Activated naive CD4-positive, alpha-beta T cell treated with anti-CD3 and anti-CD28 coated beads for 36 hours (primary cell): ENCODE measurements at places on chromosomes 7 and 10. TPM values are rescaled to one million over a fixed set of nuclear protein-coding genes. Genes with fewer than 3 reads are reported as not detected.

DNA sequence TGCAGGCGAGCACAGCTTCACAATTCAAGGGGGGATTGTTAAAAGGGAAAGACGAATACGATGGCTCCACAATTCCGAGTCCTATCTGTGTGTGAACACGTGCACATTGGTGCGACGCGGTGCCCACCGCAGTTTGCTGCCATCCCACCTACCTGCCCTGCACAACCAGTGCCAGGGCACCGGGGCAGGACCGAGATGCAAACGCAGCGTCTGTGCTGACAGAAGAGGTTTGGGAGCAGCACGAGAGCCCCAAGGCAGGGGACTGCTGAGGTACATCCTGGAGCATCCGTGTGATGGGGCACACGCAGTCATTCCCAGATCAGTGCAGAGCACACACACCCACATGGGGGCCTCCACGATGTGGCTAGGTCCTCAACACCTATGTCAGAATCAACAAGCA is 221.3 kb downstream of the DNAJB6 start:
- no peak overlapping the region for H3K4me3 ChIP-seq
- DNase-seq = no peak
- no peaks in the 10 kb centered on the region for H3K4me1 ChIP-seq

DNA sequence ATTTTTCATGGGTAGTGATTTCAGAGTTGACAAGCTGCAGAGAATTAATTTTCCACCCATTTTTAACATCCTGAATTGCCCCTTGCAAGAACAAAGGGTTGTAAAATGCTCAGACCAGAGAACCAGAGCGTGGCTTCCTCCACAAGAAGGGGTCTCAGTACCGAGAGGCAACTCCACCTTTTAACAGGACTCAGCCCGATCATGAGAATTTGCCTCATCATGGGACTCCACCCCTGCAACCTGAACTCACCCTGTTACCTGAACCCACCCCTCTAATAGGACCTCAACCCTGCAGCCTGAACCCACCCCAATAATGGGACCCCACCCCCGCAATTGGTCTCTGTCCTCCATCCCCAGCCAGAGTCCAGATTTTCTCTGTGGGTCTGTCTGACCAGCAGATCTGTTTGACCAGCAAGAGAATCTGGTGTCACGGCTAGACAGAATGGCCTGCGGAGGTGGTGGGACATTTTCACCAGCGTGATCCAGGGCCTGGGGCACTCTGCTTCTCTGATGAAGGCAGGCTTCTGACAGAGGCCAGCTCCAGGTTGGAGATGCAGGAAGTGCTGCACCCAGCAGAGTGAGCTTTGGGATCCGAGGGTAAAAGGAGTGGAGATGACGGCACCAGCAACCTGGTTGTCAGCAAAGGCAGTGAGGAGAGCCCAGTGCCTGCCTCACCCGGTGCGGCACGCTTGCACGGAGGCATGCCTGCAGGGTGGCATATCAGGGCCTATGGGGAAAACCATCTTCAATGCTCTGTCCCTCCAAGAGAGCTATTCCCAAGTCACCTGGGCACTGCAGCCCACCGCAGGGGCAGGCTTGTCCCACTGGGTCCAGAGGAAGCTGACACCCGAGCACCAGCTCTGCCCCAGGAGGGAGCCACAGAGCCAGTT is 136.6 kb downstream of the TCERG1L start:
- no peak for DNase-seq
- H3K4me1 ChIP-seq = no peaks in the 10 kb centered on the region
- no peaks in the 10 kb centered on the region for H3K36me3 ChIP-seq
- no peak overlapping the region for H3K4me3 ChIP-seq
- H3K27ac ChIP-seq = no peak overlapping the region

- DNase-seq = no peak
- peaks cover 7% of the 10 kb centered on the region for H3K27me3 ChIP-seq
- no peaks in the 10 kb centered on the region for H3K4me1 ChIP-seq
These were observed 64.4 kb upstream of the NANOS1 start for GRCh38 chr10:118965096-118965495.

DNA sequence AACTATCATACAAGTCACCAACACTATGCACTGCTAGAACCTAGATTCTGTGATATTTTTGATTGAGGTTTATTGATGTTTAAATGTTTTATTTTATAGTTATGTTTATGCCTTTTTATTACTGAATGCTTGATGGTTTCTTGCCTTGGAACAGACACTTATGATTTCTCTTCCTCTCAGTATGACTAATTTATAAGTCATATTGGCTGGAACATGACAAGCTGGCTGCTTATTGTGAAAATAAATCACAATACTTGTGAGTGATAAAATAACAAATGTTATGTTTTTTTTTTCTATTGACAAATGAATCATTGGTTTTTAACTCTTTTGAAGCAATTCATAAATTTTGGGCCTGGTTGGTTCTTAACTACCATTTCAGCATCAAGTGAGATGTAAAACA is 142.0 kb upstream of the MALRD1 start:
- DNase-seq = no peak
- H3K36me3 ChIP-seq = no peaks in the 10 kb centered on the region
- H3K4me3 ChIP-seq = no peak overlapping the region

DNA sequence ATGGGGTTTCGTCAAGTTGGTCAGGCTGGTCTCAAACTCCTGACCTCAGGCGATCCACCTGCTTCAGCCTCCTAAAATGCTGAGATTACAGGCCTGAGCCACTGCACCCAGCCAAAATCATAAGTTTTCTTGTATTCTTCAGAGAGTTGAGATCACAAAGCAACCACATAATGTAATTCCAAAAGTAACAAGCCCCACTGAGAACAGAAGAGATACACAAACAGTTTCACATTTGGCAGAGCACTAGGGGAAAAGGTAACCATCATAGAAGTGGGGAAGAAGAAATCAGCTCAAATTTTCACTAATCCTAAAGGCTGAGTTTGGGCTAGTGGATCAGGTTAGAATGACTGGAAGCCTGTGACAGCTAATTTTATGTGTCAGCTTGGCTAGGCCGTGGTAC is 5.4 kb upstream of the CEP41 start:
- peak overlapping the region; percentile 10 for H3K27ac ChIP-seq
- peak; percentile 20 for DNase-seq
- no peaks in the 10 kb centered on the region for H3K27me3 ChIP-seq
- peaks cover 1% of the 10 kb centered on the region for H3K36me3 ChIP-seq
- H3K4me1 ChIP-seq = peaks cover 29% of the 10 kb centered on the region
- H3K4me3 ChIP-seq = no peak overlapping the region

DNA sequence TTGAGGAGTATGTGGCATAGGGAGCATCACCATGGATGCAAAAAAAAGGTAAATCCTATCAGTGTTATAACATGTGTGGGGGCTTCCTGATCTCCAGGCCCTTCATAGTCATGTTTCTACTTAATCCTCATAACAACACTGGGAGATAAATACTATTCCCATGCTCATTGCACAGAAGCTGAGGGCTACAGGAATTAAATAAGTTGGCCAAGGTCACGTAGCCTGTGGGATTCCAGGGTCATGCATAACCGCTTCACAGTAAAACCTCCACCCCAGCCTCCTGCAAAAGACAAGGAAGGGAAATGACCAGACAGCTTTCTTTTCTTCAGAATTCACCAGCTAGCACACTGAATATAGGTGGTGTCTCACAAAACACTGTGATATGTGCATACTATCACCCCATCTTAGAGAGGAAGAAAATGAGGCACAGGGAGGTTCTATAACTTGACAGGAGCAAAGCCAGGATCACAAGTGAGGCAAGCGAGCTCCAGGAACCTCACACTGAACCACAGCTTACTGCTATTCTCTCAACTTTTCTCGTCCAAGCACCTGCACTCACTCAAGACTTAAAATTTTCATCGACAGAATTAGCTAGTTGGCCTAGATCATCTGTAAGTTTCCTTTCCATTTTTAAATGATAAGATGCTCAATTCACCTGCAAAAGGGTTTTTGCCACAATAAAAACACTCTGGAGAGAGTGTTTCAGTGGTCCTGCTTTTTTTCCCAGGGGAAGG is 13.4 kb downstream of the JAZF1 start:
- peaks cover 4% of the 10 kb centered on the region for H3K27me3 ChIP-seq
- no peak for DNase-seq
- no peaks in the 10 kb centered on the region for H3K36me3 ChIP-seq

- peak; percentile 47 for DNase-seq
- peaks cover 26% of the 10 kb centered on the region for H3K27me3 ChIP-seq
- H3K36me3 ChIP-seq = no peaks in the 10 kb centered on the region
- H3K27ac ChIP-seq = no peak overlapping the region
- peaks cover 6% of the 10 kb centered on the region for H3K4me1 ChIP-seq
These were observed 40.8 kb upstream of the HECW1 start for GRCh38 chr7:43071604-43072003.

GRCh38 chr10:35460852-35461460 is 124.6 kb downstream of the CCNY start:
- peaks cover 70% of the 10 kb centered on the region for H3K4me1 ChIP-seq
- DNase-seq = no peak
- no peak overlapping the region for H3K27ac ChIP-seq

- H3K4me3 ChIP-seq = no peak overlapping the region
- H3K36me3 ChIP-seq = no peaks in the 10 kb centered on the region
These were observed 26.1 kb upstream of the MRC1 start for GRCh38 chr10:17782921-17783665.

DNA sequence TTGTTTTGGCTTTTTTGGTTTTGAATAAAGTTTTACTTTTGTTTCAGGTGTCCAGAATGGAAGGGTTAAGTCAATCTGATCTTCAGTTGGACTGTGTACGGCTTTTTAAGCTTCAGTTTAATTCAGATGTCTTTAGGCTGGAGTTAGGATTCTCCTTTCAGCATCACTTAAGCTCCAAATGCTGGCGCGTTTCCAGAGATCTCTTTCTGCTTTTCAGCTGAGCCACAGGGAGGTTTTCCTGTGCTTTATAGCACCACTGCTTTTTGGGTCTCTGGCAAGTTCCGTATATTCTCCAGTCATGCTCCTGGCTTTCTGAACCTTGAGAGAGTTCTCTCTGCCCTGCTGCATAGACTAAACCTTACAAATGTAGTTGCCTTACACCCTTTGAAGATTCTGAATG is 60.0 kb downstream of the VTI1A start:
- DNase-seq = no peak
- H3K4me3 ChIP-seq = no peak overlapping the region
- peaks cover 10% of the 10 kb centered on the region for H3K36me3 ChIP-seq

DNA sequence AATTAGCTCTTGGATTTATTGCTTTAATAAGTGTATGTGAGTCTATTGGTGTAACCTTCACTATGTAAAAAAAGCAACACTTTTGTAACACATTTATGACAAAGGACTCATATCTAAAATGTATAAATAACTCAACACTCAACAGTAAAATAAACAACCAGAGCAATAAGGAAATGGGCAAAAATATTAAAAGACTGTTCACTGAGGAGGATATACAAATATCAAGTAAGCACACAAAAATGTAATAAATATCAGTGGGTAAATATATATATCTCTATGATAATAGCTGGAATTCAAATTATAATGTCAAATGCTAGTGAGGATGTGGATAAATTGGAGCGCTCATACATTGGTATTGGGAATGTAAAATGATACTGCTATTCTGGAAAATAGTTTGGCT is 53.0 kb downstream of the HDAC9 start:
- DNase-seq = no peak
- H3K4me1 ChIP-seq = no peaks in the 10 kb centered on the region
- no peaks in the 10 kb centered on the region for H3K27me3 ChIP-seq
- H3K4me3 ChIP-seq = no peak overlapping the region

DNA sequence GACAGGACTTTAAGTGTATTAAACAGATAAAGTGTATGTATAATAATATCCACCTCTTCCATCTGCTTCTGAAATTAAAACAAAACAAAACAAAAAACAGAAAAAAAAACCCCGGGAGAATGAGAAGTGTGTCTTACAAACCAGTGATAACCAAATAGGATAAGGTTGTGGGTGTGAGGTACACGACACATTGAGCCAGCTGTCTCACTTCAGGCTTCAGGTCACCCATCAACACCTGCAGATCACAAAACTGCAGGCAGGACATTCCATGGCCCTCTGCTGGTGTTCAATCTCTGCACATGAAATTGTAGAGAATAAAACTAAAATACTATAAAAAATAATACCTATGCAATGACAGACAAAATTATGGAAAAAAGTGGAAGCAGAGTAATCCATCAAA is 339.9 kb downstream of the SFMBT2 start:
- H3K36me3 ChIP-seq = no peaks in the 10 kb centered on the region
- no peak overlapping the region for H3K4me3 ChIP-seq
- no peaks in the 10 kb centered on the region for H3K27me3 ChIP-seq
- no peak overlapping the region for H3K27ac ChIP-seq
- H3K4me1 ChIP-seq = no peaks in the 10 kb centered on the region

DNA sequence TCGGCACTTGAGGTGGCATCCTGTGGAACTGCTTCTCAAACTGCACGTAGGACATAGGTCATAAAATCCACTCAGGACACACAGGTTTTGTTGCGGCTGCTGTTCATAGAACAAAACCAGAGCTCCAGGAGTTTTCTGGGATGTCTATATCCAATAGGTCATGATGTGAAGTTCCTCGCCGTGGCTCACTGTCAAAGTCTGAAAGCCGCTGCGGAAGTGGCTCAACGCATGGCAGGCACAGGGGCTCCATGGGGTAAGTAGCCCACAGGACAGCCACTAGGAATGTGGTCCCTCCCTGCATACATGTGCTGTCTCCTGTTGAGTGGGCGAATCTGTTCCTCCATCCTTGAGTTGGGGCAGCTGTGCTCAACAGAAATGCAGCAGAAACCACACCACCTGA is 72.2 kb downstream of the PRKAG2 start:
- H3K4me1 ChIP-seq = no peaks in the 10 kb centered on the region
- no peak overlapping the region for H3K27ac ChIP-seq
- no peaks in the 10 kb centered on the region for H3K27me3 ChIP-seq
- H3K4me3 ChIP-seq = no peak overlapping the region
- no peaks in the 10 kb centered on the region for H3K36me3 ChIP-seq

DNA sequence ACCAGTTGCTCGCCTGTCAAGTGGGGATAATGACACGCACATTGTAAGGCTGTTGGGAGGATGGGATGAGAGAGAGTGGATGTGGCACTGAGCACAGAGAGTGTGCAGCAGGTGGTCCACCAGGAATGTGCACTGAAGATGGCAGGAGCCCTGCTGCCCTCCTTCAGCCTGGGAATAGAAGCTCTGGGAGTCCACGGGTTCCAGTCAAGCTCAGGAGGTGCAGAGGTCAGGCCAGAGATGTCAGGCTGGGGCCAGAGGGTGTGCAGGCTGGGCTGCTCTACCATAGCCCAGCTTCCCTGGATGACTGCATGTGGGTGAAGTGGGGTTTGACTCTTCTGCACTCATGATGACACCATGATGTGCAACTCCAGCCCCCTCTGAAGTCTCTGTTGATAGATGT is 58.7 kb downstream of the C10orf120 start:
- H3K4me3 ChIP-seq = no peak overlapping the region
- no peaks in the 10 kb centered on the region for H3K4me1 ChIP-seq
- H3K27me3 ChIP-seq = no peaks in the 10 kb centered on the region

DNA sequence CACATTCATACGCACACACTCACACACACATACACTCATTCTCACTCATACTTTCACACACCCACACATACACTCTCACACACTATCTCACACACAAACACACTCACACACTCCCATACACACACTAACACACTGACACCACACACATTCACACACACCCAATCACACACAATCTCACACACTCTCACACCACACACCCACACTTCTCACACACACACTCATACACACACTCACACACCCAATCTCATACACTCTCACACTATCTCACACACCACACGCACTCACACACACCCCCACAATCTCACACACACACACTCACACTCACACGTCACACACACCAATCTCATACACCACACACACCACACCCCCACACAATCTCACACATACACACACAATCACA is 71.0 kb downstream of the GLRX3 start:
- H3K27me3 ChIP-seq = no peaks in the 10 kb centered on the region
- no peak overlapping the region for H3K4me3 ChIP-seq
- H3K36me3 ChIP-seq = no peaks in the 10 kb centered on the region
- DNase-seq = no peak
- no peak overlapping the region for H3K27ac ChIP-seq

The SUGCT gene
- total RNA-seq = 1.2 TPM

The TRPV5 gene
- total RNA-seq = not detected

The FAM13C gene
- not detected for total RNA-seq
